ENCODE measurements at places on chromosomes 4 and X.

GRCh38 chr4:62913065-62913464 is 1496.2 kb downstream of the TECRL start:
- DNase-seq, result no peak

DNA sequence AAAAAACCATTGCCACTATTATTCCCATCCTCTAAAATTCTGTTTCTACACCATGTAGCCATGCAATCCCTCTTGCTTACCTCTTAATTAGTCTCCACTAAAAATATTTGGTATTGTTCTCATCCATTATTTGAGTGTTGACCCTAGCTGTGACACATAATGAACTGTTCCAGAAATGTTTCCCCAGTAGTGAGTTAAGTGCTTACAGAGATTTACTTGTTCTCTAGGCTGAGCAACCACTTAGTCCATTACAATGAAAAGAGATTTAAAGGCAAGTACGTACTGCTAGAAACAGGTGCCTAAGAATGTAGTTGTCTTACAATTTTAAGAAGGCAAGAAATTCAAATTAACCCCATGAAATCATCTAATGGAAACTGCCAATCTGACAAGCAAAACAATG is 112.7 kb upstream of the PTPN13 start:
- DNase-seq, result peak; percentile 17

DNA sequence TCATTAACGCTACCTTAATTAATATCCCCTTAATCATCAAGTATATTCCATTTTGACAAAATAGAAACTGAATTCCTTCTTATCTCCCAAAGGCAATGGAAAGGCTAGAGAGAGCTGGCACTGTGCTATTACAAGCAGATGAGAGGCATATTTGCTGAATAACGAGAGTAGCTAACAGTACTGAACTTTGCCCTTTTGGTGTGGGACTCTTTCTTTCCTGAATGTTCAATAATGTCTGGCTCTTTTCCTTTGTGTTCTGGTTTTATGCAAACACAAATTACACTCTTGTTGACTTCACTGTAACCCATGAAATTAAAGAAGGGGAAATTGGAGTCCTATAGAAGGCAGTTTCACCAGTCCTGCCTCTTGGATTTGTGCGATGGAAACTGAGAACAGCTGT is 63.5 kb downstream of the SHROOM3 start:
- DNase-seq, result no peak

DNA sequence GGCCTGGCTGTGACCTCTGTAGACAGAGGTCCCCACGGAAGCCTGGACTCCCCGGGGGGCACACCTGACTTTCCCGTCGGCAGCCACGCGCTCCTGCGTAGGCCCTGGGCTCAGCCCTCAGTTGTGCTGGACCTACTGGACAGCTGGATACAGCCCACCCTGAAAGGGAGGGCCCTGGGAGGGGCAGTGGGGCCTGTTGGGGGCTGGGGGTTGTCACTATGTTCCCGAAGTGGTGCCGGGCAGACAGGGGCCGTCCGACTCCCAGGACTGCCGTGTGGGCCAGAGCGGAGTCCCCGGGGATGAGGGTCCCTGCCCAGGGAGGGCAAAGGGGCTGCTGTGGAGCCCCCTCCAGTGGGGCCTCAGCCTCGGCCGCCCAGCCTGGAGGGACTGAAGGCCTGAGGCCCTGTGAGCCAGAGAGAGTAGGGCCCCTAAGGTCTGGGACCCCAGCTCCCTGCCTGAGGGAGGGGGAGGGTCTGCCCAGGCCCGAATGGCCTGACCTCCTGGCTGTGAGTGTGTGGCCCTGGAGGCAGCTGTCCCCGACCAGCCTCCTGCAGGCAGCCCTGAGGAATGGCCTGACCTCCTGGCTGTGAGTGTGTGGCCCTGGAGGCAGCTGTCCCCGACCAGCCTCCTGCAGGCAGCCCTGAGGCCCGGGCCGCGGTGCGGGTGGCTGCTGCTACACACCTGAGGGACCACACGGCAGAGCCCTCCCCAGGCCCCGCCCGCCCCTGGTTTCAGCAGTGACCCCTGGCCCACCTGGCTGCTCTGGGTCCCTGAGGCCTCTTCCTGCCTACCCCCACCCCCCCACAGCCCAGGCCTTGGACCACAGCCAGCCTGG is 25.8 kb downstream of the FGFRL1 start:
- no peak for DNase-seq

DNA sequence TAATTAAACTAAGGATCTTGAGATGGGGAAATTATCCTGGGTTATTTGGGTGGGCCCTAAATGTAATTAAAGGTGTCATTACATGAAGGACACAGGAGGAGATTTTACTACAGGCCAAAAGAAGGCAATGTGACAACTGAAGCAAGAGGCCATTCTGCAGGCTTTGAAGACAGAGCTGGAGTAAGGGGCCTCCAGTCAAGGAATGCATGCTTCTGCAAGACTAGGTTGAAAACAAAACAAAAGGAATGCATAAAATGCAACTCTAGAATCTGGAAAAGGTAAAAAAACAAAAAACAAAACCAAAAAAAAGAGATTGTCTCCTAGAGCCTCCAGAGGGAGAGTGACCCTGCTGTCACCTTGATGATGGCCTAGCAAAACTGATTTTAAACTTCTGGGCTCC is 21.6 kb downstream of the ERVMER34-1 start:
- no peak for DNase-seq
